Omental fat pad (tissue), 4 donors: ENCODE measurements at places on chromosomes 6 and 20.

GRCh38 chr6:110738899-110739365 is 76.3 kb downstream of the CDK19 start:
- no peak for DNase-seq

DNA sequence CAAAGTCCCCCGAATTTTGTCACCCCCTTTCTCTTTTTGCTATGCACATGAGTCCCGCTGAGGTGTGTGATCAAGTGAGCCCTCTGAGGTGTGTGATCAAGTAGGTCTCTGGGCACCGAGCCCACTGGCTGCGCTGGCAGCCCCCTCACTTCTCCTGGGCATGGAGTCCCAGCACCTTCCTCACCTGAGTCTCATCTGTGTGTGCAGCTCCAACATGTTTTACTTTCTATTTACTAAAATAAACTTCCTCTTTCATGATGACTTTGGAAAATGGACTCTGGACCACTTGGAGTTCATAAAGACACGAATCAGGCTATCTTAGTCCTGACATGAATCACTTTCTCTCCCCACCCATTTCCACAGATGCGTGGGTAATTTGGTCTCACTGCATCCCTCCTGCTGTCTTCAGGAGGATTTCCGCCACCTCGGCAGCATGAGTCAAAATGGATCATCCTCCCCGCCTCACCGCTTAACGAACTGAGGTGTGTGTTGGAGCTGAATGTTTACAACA is 39.8 kb downstream of the PRDM1 start:
- no peak for DNase-seq

DNA sequence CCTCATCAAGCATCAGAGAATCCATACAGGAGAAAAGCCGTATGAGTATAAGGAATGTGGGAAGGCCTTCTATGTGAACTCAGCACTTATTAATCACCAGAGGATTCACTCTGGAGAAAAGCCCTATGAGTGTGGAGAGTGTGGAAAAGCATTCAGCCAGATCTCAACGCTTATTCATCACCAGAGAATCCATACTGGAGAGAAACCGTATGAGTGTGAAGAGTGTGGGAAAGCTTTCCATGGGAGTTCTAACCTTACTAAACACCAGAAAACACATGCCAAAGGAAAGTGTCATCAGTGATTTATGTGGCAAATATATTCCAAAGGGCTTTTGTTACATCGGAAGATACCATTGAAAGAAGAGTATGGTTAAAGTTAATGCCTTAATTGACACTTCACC is 25.4 kb downstream of the ZKSCAN8 start:
- no peak for DNase-seq

- DNase-seq, result no peak
These were observed 304.8 kb downstream of the DHX35 start for GRCh38 chr20:39266989-39267388.

- peak; percentile 35 for DNase-seq
These were observed 1.7 kb downstream of the MUCL3 start for GRCh38 chr6:30942338-30943060.

DNA sequence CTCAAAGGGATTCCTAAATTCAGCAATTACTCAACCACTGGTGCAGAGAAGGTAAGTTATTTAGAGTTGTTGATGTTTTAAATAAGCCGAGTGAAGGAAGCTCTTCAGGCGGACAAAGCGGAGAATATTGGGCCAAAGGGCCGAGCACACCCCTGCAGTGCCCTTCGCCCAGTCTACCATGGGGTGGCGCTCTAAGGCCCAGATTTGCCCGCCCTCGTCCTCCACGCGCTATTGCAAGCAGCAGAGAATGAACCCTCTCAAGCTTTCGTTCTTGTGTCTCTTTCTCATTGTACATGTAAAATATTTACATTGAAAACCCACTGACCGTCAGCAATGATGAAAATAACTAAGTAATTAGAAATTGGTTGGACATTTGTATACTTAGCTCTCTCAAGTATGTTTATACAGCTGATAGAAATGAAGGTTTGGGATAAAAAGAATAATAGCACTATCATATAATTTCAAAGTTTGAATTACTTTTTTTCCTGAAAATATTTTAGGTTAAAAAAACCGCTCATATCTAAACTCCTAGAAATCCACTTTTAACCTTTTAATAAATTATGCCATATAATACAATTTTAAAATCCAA is 195.0 kb upstream of the CEP162 start:
- no peak for DNase-seq

- no peak for DNase-seq
These were observed 592 bp downstream of the CUTA start for GRCh38 chr6:33417128-33417902.

GRCh38 chr6:82878812-82879211 is 186.8 kb downstream of the UBE3D start:
- no peak for DNase-seq

- peak; percentile 88 for DNase-seq
These were observed 20.1 kb downstream of the MRPS18A start for GRCh38 chr6:43667245-43668150.

DNA sequence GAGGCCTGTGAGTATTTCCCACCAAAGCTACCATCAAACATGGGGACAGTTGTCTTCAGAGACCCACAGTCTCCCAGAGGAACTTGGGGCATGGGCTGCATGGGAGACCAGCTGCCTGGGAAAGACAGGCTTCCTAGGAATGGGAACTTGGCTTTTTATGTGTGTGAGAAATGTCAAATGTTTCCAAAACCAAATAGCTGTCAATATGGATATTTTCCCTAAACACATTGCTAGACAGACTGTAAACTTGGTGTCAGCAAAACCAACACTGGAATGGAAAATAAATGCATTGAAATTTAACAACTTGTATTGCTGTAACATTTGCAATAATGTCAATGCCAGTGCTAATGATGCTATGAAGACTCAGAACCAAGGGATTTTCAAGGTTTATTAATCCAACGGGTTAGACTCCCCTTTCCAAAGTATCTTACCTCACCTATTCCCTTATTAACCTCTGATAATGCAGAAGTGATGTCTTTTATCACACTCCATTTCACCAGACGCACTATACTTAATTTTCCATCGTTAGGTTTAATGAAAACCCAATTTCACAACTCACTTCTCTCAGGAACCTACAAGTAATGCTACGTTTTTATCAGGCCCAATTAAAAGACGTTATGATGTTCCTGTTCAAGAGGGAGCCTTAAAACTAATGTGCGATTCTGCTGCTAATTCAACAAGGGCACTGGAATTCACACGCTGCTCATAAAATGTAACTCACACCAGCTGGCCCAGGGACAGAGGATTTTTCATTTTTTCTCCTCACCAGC is 546.1 kb upstream of the CHD6 start:
- no peak for DNase-seq

- peak; percentile 38 for DNase-seq
These were observed 29.6 kb downstream of the RAMACL start for GRCh38 chr6:166556863-166557322.

DNA sequence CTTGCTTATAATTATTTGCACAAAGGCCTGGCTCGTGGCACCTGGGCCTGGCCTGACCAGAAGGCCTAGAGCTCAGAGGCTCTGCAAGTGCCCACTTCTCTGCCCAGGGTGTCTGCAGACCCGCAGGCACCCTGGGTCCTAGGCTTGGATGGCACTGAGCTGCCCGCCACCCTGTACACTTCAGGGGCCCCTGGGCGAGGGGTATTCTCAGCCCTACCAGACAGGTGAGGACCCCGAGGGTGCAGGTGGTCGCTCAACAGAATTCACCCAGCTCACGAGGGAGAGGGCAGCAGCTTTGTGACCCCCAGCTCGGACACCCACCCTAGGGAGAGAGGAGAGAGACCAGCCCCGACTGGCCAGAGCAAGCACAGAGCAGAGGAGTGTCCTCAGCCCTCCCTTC is 83.9 kb downstream of the RIPOR3 start:
- no peak for DNase-seq

GRCh38 chr20:44752099-44752931 is 6.7 kb downstream of the KCNK15 start:
- no peak for DNase-seq

GRCh38 chr6:67880939-67881705 is 754.0 kb upstream of the ADGRB3 start:
- DNase-seq, result no peak

DNA sequence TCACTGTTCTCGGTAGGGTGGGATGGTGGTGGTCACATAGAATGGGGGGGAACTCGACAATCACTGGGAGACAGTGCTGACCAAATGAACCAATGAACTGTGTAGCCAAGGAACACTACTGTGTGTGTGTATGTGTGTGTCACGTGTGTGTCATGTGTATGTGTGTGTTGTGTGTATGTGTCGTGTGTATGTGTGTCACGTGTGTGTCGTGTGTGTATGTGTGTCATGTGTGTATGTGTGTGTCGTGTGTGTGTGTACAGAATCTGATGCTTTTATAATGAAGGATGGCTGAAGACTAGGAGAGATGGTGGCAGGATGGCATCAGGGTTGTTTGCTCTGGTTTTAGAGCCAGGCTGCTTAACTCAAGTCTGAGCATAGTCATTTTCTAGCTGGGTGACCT is 99.1 kb upstream of the DUSP22 start:
- no peak for DNase-seq

DNA sequence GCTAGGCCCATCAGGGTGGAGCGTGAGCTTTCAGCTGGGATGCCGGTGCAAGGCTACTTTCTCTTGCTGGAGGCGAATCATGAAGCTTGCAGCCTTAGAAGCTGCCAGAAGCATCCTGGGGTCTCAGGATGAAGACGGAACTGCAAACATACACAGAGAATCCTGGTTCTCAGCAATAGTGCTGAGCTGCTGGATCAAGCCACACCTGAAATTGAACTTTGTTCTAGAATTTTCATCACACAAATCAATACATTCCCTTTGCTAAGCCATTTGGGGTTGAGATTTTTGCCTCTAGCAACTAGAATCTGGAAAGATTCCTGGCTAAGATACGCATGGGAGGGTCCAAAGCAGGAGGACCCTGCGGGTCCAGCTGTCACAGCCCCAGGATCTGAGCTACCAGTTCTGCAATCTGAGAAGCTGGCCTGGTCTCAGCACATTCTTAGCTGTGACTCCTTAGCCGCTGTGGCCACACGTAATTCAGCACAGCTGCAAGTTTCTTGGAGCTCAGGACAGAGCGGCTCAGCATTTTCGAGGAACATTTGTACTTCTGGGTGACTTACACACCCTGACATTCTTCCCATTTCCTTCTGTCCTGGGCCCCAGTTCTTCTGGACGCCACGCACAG is 6.6 kb upstream of the ARFGAP1 start:
- no peak for DNase-seq

- no peak for DNase-seq
These were observed 380.9 kb downstream of the UTRN start for GRCh38 chr6:144665932-144666450.

GRCh38 chr20:18288749-18289267 is 481 bp downstream of the ZNF133 start:
- no peak for DNase-seq

DNA sequence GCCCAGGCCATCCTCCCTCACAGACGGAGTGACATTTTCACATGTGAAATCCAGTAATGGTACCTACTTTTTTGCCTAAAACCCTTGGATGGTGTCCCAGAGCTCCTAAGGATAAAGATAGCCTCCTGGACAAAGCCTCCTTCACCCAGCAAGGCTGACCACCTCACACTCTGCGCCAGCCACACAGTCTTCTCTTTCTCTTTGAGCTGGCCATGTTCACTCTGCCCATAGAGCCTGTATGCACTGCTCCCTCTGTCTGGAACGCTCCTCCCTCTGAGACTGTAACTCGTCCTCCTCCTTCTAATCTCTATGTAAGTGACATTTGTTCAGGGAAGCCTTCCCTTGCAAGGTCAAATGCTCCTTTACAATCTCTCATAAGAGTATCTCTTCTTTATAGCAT is 14.6 kb downstream of the TMEM151B start:
- no peak for DNase-seq

GRCh38 chr20:57212534-57213276 is 53.7 kb downstream of the BMP7 start:
- DNase-seq, result peak; percentile 38

DNA sequence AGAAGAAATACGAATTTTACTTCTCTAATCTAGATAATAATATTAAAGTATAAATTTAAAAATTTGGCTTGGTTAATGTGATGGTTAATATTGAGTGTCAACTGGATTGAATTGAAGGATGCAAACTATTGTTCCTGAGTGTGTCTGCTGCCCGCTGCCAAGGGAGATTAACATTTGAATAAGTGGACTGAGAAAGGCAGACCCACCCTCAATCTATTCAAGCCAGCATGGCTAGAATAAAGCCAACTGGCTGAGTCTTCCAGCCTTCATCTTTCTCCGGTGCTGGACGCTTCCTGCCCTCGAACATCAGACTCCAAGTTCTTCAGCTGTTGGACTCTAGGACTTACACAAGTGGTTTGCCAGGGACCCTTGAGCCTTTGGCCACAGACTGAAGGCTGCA is 152.7 kb downstream of the TBXT start:
- DNase-seq, result no peak

DNA sequence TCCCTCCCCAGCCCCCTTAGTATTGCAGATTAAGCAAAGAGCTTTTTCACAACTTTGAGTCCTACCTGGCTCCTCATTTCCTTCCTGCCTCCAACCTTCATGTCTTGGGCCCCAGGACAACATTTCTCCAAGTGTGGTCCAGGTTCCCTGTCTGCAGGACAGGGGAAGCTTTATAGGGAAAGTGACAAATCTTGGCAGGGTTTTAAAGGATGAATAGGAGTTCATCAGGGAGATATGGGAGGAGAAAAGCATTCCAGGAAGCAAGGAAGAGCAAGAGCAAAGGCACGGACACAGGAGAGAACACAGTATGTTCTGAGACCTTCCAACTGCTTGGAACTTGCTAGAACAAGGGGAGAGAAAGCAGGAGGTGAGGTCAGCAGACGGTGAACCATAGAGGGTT is 1.9 kb downstream of the BPIFB1 start:
- DNase-seq, result no peak

GRCh38 chr6:79385333-79385732 is 150.9 kb upstream of the HMGN3 start:
- DNase-seq, result no peak

GRCh38 chr6:131966443-131966842 is 15.3 kb upstream of the CCN2 start:
- DNase-seq, result no peak

- DNase-seq, result no peak
These were observed 1249.0 kb upstream of the CITED2 start for GRCh38 chr6:140623498-140623897.

GRCh38 chr20:47061549-47061948 is 166.9 kb downstream of the EYA2 start:
- no peak for DNase-seq

DNA sequence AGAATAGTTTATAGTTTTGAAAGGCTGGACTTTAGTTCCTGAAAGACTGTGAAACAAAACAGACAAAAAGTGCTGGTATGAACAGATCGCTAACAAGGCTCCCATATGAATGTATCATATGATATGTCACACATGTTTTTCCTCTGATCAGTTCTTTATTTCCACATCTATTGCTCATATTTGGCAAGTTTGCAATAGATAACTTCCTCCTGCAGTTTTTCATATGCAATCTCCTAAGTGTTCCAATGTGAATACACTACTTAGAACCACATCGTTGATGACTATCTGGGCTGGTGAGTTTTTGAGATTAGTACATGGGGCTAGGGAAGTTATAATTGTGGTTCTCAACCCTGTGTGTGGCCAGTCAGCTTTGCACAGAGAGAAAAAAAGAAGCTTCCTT is 23.1 kb downstream of the CRYBG1 start:
- no peak for DNase-seq

GRCh38 chr6:18654821-18655220 is 267.7 kb downstream of the RNF144B start:
- no peak for DNase-seq
